ENCODE measurements at places on chromosomes 3 and 15.

DNA sequence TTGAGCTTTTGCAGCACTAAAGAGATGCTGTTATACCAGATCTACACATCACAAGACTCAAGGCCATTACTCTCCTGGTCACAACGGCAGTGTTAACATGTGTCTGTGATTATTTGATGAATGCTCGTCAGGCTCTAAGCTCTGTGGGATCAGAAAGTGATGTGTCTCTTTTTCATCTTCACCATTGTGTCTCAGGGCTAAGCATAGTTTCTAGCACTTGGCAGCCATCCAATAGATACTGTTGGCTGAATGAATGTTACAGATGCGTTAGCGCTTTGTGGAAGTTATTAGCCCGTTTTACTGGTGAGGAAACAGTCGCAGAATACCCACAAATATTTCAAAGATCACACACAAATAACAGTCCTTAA lies 1.2 kb upstream of the FAM81A start:
- DNase-seq: no peak

- no peak for DNase-seq
Measured at GRCh38 chr15:66763186-66764071, 61.4 kb downstream of the SMAD6 start.

DNA sequence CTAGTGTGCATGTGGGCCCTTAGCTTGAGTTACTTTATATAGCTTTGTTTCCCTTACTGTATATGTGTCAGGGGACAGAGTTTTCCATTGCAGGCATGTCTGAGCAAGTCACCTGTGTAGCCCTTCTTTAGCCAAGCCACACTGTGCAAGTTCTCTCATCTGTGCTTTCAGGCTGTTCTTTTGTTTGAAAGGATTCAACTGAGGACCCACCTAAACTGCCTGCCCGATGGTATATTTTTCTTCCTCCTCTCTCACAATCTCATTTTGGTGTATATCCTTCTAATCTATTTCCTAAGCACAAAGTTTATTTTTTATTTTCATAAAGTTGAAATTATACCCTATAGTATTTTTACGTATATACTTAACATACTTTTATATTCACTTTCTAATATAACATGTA lies 260.1 kb upstream of the ARL6 start:
- DNase-seq: no peak

- no peak for DNase-seq
Measured at GRCh38 chr3:127680798-127681221, 8.1 kb downstream of the ABTB1 start.

DNA sequence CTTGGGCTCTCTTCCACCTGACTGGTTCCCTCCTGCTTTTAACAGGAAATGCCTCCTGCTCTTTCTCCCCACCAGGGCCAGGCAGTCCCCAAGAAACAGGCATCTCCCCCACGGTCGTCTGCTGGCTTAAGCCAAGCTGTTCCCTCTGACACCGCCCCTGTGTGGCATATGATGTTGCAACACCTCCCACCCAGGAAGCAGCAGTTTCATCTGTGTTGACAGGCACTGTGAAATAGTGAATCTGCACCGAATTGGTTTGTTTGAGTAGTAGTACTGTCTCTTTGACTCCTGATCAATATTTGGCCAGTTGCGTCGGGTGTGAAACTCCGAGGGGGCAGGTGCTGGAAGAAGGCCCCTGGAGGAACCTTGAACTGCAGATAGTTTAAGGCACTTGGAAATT lies 188.8 kb downstream of the FEZF2 start:
- no peak for DNase-seq

DNA sequence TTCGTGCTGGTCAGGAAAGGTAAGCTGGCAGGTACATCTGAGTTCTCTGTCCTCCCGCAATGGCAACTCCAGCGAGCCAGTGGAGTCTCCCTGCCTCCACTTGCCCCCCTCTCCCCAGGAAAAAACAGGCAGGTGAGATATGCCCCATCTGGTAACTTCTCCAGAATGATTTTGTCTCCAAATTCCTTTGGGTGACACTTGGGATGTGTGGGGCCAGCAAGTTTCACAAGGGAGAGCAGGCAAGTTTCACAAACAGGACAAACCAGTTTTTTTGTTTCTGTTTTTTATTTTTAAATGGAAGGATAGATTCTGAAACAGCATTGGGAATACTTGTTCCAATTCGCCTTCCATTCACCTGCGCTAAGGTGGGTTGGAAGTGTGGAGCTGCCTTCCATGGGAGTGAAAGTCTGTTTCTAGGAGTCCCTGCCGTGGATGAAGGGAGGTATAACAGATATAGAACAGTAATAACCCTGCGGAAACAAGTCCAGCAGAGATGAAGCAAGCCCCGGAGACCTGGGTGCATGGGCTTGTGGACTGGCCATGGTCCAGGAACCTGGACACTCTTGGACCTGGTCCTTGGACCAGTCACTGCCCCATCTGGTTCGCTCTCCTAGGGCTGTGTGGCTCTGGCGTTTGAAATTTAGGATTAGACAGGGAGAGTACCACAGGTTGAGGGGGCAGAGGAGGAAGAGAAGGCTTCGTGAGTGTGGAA lies 22.9 kb upstream of the KIF23 start:
- DNase-seq: no peak

All from CD4-positive, alpha-beta T cell (primary cell).